ENCODE measurements at places on chromosomes 1 and 21. TPM values are rescaled to one million over a fixed set of nuclear protein-coding genes. Genes with fewer than 3 reads are reported as not detected.

GRCh38 chr1:162023547-162024501, at the start of gene OLFML2B:
TSS of gene OLFML2B (minus strand) at chr1:162023869. CDS start at chr1:162023430, 439 bp downstream.
- H3K36me3 ChIP-seq = peaks cover 5% of the 10 kb centered on the region
- DNase-seq = no peak

DNA sequence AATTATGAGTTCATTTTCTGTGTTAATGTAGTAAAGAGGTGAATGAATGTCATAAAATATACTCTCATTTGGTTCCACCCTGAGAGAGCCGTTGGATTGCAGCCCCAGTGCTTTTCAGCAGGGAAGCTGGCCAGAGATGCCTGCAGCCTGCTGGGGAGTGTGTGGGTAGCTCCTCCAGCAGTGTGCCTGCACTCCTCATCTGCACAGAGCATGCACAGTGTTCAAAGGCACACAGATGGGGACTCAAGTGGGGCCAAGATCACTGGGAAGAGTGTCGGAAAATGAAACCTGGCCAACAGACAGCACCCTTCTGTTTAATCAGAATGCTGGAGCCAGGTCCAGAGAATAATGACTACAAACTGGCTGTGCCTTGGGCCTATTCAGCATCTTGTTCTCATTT, 206.8 kb downstream of the ST6GALNAC3 start:
- no peaks in the 10 kb centered on the region for H3K36me3 ChIP-seq
- no peaks in the 10 kb centered on the region for H3K27me3 ChIP-seq
- no peak for DNase-seq
- H3K27ac ChIP-seq = no peak overlapping the region
- no peak overlapping the region for H3K4me3 ChIP-seq

DNA sequence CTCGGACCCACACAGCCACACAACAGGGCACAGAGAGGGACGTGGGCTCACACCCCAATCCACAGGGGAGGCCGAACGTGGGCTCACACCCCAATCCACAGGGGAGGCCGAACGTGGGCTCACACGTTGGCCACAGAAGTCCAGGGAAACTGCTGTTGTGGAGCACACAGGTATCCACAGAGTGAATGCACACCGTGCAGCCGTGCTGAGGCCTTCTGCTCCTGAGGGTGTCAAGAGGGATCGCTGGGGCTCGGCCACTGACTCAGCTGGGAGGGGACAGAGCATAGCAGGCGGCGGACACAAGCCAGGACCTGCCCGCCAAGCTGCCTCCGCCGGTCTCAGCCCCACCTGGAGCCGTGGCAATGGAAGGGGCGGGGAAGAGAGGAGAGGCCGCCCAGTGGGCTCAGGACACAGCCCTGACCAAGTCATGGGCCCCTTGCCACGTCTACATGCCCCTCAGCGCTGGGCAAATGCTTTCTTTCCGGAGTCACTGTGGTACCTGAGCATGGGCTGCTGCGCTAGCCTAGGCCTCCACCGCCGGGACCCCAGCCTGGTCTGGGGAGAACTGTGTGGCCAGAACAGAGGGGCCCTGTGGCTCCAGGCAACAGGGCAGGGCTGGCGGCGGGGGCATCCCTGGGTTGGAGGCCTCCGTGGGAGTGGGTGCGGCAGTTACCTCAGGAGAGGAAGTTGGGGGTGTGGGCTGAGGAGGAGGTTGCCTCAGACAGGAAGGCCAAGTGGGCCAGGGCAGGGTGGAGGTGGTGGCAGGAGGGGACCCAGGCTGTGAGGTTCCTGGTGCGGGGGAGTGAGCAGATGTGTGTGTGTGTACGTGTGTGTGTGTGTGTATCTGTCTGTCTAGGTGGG, 1.2 kb downstream of the SYTL1 start:
- no peaks in the 10 kb centered on the region for H3K27me3 ChIP-seq
- DNase-seq = no peak
- H3K36me3 ChIP-seq = no peaks in the 10 kb centered on the region

DNA sequence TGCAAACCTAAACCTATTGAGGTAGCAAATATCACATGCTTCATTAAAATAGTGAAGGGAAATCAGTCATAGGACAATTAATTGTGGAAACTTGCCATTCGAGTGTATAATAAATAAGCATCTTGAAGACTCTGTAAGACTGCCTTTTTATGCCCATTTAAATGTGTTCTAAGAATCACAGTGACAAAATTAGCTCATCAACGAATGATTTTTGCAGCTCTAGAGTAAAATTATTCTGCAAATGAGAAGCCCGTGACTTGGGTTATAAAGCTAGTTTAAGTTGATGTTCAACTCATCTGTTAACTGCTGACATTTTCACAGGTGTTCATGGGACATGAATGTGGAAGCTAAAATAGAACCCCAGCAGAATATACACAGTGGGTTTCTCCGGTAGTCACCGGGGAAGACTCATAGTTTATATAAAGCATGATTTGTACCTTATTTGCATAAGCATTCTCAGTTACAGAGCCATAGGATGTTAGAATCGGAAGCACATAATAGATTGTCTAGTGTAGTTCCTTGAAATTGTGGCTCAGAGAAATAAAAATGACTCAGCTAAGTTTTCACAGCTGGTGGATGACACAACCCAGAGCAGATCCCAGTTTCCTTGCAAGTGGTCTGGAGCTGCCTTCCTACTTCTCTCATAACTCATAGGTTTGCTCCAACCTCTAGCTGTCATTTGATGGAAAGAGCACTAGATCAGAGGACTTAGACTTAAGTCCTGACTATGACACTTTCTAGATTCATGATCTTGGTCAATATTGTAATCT, 107.3 kb downstream of the UCHL5 start:
- no peak for DNase-seq
- peak overlapping the region; percentile 35 for H3K27ac ChIP-seq
- H3K36me3 ChIP-seq = no peaks in the 10 kb centered on the region
- no peak overlapping the region for H3K4me3 ChIP-seq

- no peak overlapping the region for H3K4me3 ChIP-seq
- H3K36me3 ChIP-seq = no peaks in the 10 kb centered on the region
- no peak overlapping the region for H3K27ac ChIP-seq
- no peak for DNase-seq
- H3K4me1 ChIP-seq = peaks cover 14% of the 10 kb centered on the region
Measured at GRCh38 chr1:246160374-246160773, 346.7 kb downstream of the SMYD3 start.

DNA sequence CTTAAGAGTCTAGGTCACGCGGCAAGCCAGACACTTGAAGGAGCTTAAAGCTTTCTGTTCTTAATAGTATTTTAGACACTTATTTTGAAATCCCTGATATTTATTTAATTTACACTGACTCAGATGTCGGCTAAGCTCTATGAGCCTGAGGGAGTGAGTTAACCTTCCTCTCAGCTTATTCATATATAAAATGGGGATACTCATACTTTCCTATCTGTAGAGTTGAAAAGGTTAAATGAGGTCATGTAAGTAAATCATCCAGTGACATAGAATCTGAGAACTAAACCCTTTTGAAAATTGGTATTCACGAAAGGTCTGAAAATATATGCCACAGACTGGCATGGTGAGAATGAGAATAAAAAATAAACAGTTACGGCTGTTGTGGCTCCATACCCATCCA, 1.4 kb upstream of the GPR161 start:
- no peak for DNase-seq

DNA sequence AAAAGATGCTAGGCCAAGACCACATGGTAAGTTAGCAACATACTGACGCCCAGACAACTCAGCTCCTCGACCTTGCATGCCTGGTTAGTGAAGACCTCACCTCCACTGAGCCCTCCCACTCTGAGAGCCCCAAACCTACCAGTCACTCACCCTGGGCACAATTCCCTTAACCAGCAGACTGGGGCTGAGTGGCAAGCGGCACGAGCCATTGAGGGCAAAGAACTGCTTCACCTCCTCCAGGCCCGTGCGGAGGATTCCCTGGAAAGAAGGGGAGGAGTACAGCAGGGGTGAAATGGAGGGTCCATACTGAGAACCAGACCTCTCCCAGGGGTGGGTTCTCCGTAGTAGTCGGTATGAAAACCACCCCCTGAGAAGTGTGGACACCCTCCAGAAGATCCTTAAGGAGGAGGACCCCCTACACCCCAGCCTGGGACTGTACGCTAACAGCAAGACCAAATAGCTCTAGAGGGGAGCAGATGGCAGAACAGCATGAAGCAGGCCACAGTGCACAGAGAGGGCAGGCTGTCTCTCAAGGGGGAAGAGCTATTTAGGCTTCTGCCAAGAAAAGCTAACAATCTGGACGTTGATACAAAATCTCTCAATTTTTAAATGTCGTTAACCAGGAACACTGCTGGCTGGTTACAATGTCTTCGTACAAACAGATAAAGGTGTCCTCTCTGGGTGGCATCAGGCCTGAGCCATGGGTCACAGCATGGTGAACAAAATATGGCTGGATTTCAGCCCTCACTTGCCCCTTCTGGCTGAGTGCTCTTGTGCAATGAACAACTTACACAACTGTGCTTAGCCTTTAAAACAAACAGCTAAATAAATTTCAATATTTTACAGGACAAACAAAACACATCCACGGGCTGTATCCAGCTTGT, 31.0 kb upstream of the PPP1R15B start:
- no peak for DNase-seq
- peaks cover 45% of the 10 kb centered on the region for H3K36me3 ChIP-seq
- no peaks in the 10 kb centered on the region for H3K27me3 ChIP-seq
- H3K4me3 ChIP-seq = no peak overlapping the region
- H3K27ac ChIP-seq = no peak overlapping the region

- peaks cover 28% of the 10 kb centered on the region for H3K36me3 ChIP-seq
- H3K27me3 ChIP-seq = no peaks in the 10 kb centered on the region
Measured at GRCh38 chr1:6464915-6465314, 1.1 kb downstream of the TNFRSF25 start.

DNA sequence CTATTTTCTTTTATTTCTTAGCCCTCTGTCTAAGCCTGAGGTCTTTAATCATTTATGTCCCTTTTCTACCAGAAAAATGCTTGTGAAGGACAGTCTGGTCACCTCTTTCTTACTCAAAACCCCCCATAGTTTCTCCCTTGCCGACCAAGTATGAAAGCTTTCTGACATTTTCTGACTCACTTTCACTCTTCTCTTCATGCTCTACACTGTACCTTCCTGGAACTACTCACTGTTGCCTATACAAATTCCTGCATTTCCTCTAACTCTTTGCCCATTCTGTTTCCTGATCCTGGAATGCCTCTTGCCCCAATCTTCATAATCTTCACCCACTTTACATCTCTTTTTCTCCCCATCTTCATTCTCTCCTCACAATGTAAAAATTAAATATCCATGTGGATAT, 380.0 kb downstream of the HHIPL2 start:
- no peak overlapping the region for H3K27ac ChIP-seq
- no peaks in the 10 kb centered on the region for H3K27me3 ChIP-seq
- H3K4me1 ChIP-seq = no peaks in the 10 kb centered on the region
- peaks cover 4% of the 10 kb centered on the region for H3K36me3 ChIP-seq

DNA sequence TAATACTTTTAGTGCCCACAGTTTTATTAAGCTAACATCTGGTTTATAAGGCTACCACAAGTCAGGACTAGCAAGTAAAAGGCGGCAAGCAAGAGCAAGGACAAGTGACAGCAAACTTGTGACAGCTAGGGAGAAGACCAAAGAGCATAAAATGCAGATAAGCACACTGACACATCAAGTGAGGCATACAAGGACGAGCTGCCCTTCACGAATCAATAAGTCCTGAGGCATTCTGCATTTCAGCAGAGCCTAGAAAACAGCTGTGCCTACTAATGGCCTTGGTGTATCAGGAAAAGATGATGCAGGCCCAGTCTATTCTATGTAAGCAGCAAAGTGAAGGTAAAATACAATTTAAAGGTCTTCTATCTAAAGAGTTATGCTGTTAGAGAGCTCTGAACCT, 74.8 kb downstream of the KRTAP19-8 start:
- H3K36me3 ChIP-seq = no peaks in the 10 kb centered on the region
- H3K4me3 ChIP-seq = no peak overlapping the region
- no peaks in the 10 kb centered on the region for H3K4me1 ChIP-seq

GRCh38 chr1:80064524-80064923, 1058.0 kb upstream of the ADGRL4 start:
- no peaks in the 10 kb centered on the region for H3K27me3 ChIP-seq
- H3K36me3 ChIP-seq = no peaks in the 10 kb centered on the region
- DNase-seq = no peak
- no peak overlapping the region for H3K4me3 ChIP-seq
- no peaks in the 10 kb centered on the region for H3K4me1 ChIP-seq
- H3K27ac ChIP-seq = no peak overlapping the region

DNA sequence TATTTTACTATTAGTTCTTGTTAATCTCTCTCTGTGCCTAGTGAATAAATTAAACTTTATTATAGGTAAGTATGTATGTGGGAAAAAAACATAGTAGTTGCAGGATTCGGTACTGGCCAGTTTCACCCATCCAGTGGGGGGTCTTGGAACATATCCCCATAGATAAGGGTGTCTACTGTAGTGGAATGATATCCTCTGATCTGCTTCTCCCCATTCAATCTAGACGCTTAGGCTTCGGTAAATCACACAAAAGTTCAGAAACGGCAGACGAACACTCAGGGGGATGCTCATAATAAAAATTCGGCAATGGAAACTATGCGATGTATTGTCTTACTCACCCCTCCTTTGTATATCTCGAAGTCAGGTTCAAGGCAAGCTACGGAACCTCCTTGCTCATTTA, 232.9 kb upstream of the COA6 start:
- H3K4me3 ChIP-seq = no peak overlapping the region
- H3K27me3 ChIP-seq = peaks cover 27% of the 10 kb centered on the region
- H3K27ac ChIP-seq = no peak overlapping the region
- no peaks in the 10 kb centered on the region for H3K36me3 ChIP-seq
- no peak for DNase-seq
- no peaks in the 10 kb centered on the region for H3K4me1 ChIP-seq

DNA sequence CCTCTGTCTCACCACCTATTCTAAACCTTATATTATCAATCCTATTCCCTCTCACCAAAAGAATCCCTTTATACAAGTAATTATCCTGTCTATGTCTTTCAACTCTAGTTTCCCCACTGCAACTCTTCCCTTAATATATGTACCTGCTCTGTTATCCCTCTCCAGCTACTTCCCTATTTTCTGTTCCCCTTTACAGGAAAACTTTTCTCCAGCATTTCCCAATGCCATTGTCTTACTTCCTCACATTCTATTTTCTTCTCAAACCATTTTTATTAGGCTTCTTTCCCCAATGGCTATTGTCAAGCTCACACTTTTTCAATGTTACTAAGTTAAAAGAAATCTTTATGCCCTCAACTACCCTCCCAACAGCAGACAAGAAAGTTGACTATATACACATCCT, 11.6 kb downstream of the DPYD start:
- no peak overlapping the region for H3K27ac ChIP-seq
- no peak for DNase-seq
- no peaks in the 10 kb centered on the region for H3K36me3 ChIP-seq
- no peaks in the 10 kb centered on the region for H3K27me3 ChIP-seq

DNA sequence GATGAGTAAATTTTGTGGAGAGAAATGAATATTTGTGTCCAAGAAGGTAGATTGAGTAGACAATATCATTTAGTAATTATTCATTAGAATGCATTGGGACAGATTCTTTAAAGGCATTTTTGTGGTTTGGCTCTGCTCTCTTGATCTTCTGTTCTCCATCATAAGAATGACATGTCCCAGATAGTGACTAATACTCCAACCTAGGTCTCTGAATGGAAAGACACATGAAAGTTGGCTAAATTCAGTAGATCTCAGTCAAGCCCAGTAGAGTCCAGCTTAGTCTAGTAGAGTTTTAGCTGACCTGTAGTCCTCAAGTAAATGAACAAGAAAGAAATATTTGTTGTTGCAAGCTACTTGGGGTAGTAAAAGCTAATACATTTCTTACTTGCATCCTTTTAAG, 61.8 kb upstream of the DNAH14 start:
- H3K4me1 ChIP-seq = no peaks in the 10 kb centered on the region
- no peak for DNase-seq
- H3K4me3 ChIP-seq = no peak overlapping the region
- peaks cover 1% of the 10 kb centered on the region for H3K36me3 ChIP-seq
- H3K27ac ChIP-seq = no peak overlapping the region

The CFHR5 gene
- not detected for total RNA-seq

The DMRTA2 gene
- total RNA-seq = not detected

The LY9 gene
- total RNA-seq = not detected

The SYT14 gene
- 1.0 TPM for total RNA-seq

The FOXD2 gene
- 1.0 TPM for total RNA-seq

The LPGAT1 gene
- total RNA-seq = 50.7 TPM

The KHDC4 gene
- 35.2 TPM for total RNA-seq

The C1orf185 gene
- not detected for total RNA-seq

Measured in chondrocyte (in vitro differentiated cells).